Stimulated activated CD4-positive, alpha-beta T cell treated with anti-CD3 and anti-CD28 coated beads, Interleukin-15, amount 100 ng/mL, for 48 hours (primary cell): ENCODE measurements at places on chromosomes 1 and 21.

DNA sequence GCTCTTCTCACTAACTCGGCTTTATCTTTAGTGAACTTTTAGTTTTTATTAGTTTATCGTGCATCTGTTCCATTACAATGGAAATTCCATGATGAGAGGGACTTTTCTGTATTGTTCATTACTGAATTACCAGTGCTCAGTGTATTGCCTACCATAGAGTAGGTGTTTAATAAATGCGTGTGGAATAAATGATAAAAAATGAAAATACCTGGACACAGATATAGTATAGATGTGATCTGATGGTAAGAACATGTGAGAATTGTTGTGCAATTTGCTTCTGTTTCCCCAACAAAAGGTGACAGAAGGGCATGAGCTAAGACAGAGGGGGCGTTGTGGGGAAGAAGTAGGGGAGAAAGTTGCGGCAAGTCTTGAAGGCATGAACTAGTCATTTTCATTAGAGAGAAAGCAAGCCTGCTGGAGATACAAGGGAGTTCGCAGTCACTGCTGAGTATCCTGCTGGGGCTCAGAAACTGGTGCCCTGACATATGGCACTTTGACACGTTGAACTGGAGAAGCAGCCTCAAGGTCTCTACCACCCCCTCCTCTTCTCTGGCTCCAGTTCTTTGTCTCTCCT lies 5.6 kb upstream of the COG2 start:
- DNase-seq, result peak; percentile 7

DNA sequence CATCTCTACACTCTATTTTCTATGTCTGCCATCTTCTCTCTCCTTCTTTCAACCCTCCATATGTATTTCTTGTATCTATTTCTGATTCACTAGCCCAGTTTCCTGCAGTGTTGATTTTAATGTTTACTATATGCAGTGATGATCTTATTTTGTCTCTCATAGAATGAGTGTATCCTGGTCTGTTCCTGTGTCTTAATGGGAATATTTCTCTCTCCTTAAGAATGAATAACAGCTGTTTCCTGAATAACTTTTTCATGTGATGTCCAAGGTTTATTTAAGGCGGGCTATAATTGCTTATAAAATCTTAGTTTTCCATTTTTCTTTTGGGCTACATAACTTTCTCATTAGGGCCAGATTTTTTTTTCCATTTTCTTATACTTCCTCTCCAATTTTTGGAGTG lies 144.5 kb downstream of the C1orf21 start:
- no peak for DNase-seq

DNA sequence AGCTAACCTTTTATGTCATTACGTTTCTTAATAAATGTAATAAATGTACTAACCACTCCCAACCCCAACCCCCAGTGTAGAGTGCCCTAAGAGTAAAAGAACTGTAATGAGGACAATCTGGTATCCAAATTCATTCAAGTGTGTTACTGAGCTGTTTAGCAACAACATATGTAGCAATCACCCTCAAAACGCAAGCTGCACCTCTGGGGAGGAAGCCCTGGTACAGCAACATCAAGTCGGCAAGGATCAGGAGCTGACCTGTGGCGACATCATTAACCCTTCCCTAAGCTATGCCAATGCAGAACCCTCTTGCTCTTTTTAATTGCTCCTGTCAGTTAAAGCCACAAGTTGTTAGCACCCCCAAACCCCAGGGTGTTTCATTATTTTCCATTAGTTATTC lies 47.1 kb downstream of the STX6 start:
- no peak for DNase-seq

- DNase-seq, result no peak
Measured at GRCh38 chr1:183942933-183943693, 94.4 kb downstream of the COLGALT2 start.

DNA sequence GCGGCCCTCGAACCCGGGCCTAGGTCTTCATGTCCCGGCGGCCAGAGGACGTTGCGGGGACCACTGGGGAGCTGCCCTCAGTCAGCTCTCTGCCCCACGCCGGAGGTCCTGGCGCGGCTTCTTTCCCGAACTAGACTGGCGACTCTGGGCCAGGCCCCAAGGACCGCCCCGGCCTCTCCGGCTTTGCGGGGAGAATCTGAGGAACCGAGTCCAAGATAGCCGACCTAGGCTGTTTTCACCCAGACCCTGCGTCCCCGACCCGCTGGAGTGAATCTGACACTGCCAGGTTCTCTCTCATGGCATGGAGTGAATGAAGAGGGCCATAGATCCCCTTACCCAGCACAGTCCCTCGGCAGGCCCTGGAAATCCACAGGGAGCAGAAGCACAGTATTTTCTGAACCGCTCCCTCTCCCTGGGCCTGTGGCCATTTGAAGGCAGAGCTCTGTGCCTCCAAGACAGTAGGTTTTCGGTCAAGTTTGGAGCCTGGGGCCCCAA lies 9.9 kb upstream of the BARHL2 start:
- DNase-seq, result no peak

- no peak for DNase-seq
Measured at GRCh38 chr1:169486281-169487051, 722 bp upstream of the SLC19A2 start.

DNA sequence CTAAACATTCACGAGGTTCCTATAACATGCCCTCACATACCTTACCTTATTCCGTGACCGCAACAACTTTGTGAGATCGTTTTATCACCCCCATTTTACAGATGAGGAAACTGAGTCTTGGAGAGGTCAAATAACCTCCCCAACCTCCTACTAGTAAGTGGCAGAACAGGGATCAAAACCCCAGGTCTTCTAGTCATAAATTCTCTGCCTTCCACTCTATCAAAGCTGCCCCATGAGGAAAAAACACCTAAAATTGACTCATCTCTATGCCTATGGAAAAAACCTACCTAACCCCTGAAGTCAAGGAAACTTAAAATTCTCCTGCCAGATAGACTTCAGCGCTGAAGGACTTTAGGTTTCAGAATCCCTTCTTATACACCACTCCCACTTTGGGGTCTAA lies 69.5 kb upstream of the ERRFI1 start:
- no peak for DNase-seq

DNA sequence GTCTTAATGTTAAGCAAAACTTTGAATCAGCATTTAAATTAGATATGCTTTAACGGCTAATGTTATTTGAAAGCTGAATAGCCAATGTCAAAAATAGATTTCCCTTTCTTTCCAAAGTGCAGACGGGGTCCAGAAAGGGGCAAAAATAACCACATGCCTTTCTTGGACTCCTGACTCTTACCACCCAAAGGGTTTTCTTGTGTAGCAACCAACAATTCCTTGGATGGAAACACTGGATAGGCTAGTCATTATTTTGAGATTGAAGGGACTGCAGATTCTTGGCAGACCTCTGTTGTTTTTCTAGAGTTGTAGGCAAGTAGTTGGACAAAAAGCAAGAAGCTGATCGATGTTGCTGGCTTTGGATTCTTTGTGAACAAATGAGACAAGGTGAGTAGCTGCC lies 107.0 kb downstream of the MRPS6 start:
- DNase-seq, result no peak

DNA sequence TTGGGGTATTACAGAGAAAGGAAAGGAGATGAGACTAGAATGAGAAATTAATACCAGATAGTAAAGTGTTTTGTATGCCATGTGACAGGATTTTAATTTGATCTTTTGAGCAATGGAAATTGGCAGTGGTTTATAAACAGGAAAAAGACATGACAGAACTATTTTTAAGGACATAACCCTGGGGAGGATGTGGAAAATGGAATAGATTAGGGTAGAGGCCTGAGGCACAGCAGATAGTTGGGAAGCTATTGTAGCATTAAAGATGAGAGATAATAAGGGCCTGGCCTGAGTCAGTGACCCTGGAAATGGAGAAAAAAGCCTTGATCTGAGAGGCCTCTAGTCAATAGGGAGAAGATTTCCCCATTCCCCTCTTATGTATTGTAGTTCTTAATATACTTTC lies 22.1 kb upstream of the KCNA3 start:
- DNase-seq, result no peak

GRCh38 chr1:52164604-52165003 lies 22.7 kb downstream of the ZFYVE9 start:
- DNase-seq, result no peak

- DNase-seq, result peak; percentile 11
Measured at GRCh38 chr1:246971090-246971721, 36.7 kb downstream of the ZNF695 start.

DNA sequence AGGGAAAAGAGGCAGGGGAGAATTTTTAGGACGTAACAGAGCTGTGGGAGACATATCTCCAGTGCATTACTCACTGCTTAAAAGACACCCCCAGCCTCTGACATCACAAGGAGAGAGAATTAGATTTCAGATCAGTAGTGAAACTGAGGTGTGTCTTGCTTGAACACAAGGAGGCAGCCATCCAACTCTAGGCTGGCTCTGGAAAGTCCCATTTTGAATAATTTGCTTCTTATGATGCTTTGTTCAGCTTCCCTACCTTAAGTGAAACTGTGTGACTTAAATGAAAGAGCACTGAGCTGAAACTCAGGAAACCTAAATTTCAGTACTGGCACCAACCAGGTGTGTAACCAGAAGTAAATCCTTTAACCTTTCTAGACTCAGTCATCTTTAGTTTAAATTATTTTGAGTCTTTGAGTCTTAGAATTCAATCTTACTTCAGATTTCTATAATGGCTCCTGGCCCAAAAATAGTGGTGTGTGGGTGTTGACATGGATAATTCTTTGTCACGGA lies 251.6 kb upstream of the SGIP1 start:
- DNase-seq, result peak; percentile 64

DNA sequence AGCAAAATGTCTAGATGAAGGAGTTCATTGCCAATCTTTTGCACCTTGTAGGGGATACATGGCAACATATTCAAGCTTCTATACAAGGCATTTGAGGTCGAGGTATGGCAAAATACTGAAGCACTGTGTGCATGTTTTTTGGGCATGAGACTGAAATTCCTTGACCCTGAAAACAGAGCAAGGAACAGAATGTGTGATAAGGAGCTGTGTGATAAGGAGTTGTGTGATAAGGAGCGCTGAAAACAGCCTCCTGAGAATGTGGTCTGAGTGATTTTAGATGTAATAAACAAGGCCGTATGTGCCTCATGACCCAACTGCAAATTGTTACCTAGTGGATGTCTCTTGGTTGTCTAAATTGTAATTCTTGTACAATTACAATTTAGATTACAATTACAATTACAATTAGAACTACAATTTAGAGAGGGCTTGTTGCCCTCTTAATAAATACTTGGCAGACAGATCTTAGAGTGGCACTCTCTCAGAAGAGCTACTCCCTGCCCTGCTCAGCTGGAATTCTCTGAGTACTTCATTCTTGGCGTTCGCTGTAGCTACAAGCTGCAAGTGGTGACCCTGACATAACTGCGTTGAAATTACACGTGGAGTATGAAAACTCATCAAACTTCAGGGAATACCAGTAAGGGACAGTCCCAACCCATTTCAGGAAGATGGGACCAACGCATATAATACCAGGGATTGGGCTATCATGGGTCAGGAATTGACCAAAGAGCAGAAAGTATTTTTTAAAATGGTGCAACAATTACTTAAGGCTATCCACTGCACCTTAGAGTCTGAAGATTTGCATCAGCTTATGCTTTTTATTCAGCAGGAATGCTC lies 20.0 kb upstream of the ITLN1 start:
- DNase-seq, result no peak

DNA sequence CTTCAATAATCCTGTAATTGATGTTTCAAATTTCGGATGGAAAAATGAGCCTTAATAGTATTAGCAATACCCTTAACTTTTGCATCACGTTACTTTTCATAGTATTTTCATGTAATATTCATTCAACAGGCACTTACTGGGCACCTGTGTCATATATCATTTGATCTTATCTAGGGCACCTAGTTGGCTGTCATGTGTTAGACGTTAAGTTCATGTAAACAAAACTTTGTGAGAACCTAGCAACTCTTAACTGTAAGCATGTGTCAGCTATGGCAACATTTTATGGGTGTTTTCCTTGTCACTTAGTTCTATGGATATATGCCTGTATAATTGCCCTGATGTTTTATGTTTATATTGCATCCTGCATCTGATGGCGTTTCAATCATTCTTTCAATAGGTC lies 777 bp downstream of the LAMC2 start:
- DNase-seq, result no peak

- DNase-seq, result no peak
Measured at GRCh38 chr21:28317177-28317950, 675.3 kb downstream of the LTN1 start.

DNA sequence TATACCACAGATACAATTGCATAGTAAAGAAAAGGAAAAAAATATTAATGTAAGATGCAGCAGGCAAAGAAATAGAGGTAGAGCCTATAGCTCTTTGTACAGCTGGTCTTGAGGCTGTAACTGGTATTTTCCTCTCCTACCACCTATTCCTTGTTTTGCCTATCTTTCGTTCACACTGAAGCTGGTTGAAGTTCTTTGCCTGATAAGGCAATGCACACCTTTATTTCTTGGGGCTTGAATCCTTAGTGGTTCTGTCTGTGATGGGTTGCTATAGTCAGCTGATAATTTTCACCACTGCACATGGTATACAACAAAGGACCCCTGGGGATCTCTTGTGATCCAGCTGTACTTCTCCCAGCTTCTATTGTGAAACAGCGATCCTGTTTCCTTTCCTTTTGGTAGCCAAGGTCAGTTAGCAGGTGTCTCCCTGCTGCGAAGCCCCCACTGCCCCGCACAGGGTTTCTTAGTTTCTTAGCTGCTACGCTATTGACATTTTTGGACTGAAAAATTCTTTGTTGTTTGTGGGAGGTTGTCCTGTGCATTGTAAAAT lies 9.9 kb upstream of the TSNAX start:
- no peak for DNase-seq

DNA sequence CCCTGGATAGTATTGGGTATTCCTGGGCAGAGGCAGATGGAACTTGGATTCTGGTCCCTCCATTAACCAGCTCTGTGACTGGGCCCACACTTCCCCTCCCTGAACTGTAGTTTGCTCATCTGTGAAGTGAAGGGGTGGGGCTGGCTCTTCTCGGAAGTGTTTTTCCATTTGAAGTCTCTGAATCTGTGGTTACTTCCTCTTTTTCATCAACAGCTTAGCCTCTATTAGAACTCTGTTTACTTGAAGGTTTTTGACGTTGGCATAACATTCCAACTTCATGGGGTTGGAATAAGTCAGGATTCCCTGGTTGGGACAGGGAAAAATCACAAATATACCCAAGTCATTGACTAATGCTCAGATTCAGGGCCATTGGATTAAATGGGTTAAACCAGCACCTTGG lies 3.6 kb downstream of the KIAA0040 start:
- DNase-seq, result peak; percentile 21

- DNase-seq, result no peak
Measured at GRCh38 chr1:223708001-223708359, 4.4 kb upstream of the CAPN2 start.

- DNase-seq, result peak; percentile 5
Measured at GRCh38 chr1:92784021-92784638, 778 bp downstream of the EVI5 start.
